ENCODE measurements at places on chromosomes 5 and 9. TPM values are rescaled to one million over a fixed set of nuclear protein-coding genes. Genes with fewer than 3 reads are reported as not detected.

GRCh38 chr5:2383698-2384065, 367.8 kb downstream of the IRX2 start:
- DNase-seq, result no peak

DNA sequence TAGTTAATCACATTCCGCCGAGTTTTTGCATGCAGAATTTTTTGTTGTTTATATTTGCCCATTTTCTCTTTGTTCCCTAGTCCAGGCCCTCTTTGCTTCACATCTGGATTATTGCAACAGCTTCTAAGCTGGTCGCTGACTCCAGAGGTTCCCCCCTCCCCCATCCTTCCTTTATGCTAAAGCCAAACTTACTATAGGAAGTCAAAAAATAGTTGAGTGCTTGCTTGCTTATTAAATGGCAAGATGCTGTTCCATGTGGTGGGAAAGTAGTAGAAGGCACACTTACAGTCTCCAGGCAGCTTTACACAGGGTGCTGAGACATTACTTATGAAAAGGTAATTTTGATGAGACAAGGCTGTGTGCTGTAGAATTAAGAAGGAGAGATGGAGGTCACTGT, 1.3 kb downstream of the ZBTB34 start:
- DNase-seq, result no peak

The IRX2 gene
- 0.58 TPM for total RNA-seq

The CTNNA1 gene
- total RNA-seq, result 331 TPM

DNA sequence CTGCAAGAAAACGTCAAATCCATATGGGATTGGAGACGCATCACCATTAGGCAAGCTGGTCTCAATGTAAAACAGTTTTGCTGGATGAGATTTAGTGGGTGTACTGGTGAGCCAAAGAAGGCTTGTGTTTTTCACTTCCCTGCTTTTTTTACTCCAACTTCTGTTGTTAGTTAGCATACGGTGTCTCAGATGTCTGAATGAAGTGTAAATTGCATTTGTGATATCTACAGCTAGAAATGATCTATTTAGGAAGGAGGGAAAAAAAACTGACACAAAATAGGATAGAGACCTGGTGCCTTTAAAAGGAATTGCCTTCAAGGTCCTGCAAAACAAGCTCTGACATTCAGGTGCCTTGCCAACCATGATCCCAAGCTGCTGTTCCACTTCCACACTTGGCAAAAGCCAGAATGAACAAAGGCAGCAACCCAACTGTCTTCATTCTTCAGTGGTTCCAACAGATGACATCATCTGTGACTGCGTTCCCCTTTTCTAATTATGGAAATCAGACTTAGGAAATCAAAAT, 104.2 kb upstream of the RAI14 start:
- DNase-seq, result no peak
